GM12878 (cell line): ENCODE measurements at places on chromosomes 4 and X.

DNA sequence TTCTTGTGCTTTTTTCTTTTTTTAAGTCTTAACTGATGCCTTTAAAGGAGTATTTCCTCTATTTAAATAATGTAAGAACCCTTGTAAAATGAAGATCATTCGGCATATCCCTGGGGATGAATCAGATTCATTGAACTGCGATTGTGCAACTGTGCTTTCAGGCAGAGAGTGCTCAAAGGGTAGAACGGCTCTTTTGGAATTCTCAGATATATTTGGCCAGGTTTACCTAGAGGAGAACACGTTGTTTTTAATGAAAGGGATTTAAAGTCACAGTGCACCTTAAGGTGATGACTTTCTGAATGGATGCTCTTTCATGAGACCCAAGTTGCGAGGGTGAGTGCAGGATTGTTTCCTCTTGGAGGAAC is 51.6 kb upstream of the ELOVL6 start:
- no peak for DNase-seq

GRCh38 chrX:129795584-129795983 is 15.8 kb downstream of the SASH3 start:
- no peak for DNase-seq

DNA sequence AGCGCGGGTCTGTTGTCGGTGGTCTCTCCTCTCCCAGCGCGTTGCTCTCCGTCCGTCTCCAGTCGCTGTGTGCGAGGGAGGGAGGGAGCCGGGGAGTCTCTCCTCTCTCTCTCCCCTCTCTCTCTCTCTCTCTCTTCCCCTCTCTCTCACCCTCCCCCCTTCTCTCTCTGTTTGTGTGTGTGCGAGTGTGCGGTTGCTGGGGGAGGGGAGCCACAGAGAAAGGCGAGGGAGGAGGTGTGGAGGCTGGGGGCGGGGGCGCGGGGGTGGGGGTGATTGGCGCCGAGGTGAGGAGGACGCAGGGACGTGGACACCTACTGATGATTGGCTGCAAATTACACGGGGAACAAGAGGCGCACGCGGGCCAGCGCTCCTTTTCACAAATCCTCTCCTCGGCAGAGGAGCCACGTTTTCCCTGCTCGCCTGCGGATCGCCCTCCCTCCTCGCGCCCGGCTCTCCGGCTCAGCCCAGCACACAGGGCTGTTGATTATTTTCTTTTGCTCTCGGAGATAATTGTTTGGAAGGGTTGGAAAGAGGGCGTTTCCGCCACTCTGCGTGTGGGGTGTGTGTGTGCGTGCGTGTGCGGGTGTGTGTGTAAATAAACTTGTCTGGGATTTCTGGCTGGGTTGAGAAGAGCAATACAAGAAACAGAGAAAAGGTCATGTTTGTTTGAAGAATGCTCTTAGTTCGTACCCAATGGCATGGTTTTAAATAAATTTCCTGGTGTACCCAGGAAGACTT is at the start of gene CXXC4:
TSS of gene CXXC4 (minus strand) at position 73 of the 738 bp plus-strand sequence. CDS start 3,092 bp downstream, outside the sequence.
- no peak for DNase-seq

- DNase-seq = no peak
Measured at GRCh38 chrX:148215726-148216125, 234.6 kb downstream of the FMR1NB start.

GRCh38 chrX:153491918-153492317 is 2.9 kb upstream of the BGN start:
- DNase-seq = no peak

DNA sequence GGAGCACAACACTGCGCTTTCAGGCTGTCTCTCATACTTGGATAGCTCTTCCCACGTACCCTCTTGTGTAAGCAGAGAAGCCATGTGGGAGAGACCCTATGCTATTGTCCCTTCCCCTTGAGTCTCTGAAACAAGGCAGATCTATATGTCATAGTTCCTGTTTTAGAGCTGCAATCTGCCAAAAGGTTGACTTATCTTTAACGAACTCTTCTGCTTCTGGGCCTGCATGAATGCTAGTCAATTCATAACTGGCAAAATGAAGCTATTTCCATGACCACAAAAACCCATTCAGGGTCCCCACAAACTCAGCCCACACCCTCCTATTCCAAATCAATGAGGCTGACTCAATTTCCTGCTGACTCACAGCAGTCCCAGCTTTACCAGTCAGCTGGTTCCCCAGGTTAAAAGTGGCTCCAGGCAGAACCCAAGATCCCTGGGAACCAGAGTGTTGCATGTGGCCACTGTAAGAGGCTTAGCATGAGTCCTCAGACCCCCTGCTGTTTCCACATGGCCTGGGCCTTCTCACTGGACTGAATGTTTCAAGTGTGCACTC is 25.3 kb upstream of the SOD3 start:
- peak; percentile 39 for DNase-seq

DNA sequence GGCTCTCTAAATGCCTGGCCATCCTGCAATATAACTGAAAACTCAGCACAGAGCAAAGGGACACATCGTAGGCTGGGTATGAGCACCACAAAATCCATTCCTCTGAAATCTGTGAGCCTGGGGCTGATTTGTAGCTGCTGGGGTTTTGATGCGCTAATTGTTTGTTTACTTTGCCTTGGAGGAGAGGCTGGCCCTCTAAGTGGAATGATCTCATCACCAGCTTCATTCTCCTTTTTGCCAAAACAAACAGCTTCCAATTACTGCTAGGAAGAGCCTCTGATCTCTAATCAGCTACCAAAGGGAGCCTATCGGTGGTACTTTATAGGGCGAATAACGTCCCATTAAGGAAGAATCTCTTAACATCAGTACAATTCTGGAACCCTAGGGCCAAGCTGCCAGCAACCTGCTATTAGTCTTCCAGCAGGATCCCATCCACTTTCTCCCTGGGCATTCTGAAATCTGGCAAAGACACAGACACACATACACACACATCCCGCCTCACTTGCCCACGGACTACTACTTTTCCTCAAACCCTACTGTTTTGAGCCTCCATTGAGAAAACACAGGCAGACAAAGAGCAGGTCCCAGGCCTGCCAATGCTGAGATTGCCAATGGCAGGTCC is 5.8 kb downstream of the ANOS1 start:
- DNase-seq = no peak

- no peak for DNase-seq
Measured at GRCh38 chrX:70444326-70444945, at the start of gene DLG3. Gene DLG3 (plus strand): TSS chrX:70444835. CDS start chrX:70445202, 367 bp downstream.

- no peak for DNase-seq
Measured at GRCh38 chrX:149819371-149819770, 37.6 kb downstream of the MAGEA9 start.

GRCh38 chr4:77225022-77225421 is 68.0 kb downstream of the CCNG2 start:
- no peak for DNase-seq

- peak; percentile 66 for DNase-seq
Measured at GRCh38 chr4:185341841-185342240, 53.9 kb downstream of the LRP2BP start.

- DNase-seq = no peak
Measured at GRCh38 chr4:111399623-111400022, 745.6 kb upstream of the FAM241A start.

DNA sequence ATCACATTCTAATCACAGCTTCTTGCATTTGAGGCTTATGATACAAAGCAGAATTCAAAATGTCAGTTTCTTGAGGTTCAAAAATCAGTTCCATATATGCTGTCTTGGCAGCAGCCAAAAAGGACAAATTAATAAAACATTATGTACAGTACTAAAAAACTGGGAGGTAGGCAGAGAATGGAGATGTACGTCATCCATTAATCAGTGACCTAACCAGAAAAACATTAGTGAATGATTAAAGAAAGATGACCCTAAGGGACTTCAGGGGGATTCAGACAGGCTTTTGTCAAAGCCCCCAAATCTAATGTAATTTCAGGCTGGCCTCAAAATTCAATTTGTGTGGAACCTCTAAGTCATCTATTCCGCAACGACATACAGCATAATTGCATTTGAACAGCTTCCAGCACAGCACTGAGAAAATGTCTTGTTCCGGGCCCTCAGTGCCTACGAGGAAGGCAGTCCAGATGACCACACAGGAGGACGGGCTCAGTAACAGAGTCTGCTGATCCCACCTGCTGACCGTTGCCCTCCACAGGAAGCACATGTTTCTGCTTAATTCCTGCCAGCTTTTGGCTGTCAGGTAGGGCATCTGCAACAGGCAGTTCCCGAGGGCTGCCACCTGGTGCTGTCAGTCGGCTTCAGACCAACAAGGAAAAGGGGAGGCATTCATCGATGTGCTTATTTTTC is 83.8 kb upstream of the HHIP start:
- no peak for DNase-seq

GRCh38 chrX:39948582-39948981 is 149.2 kb downstream of the BCOR start:
- no peak for DNase-seq
